ENCODE measurements at places on chromosomes 11 and 22.
A peak's percentile ranks its signal among the peaks of the same experiment; 100 is the strongest.

DNA sequence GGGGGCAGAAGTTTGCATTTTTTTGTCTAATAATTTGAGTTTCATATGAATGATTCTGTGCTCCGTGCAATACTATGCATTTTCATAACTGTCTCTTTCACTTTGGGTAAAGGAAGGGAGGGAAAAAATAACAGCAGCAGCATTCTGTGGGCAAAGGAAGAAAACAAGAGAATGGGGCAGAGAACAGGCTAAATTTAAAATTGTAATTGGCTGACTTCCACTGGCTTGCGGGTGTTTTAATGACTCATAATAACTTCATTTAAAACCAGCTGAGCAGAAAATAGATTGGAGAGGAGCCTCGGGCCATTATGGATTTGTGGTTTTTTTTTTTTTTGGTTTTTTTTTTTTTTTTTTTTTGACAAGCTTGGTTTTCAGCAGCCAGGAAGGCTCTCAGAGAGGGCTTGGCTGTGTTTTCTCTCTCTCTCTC, 107.4 kb downstream of the ZBTB16 start:
- DNase-seq: peak; percentile 49

DNA sequence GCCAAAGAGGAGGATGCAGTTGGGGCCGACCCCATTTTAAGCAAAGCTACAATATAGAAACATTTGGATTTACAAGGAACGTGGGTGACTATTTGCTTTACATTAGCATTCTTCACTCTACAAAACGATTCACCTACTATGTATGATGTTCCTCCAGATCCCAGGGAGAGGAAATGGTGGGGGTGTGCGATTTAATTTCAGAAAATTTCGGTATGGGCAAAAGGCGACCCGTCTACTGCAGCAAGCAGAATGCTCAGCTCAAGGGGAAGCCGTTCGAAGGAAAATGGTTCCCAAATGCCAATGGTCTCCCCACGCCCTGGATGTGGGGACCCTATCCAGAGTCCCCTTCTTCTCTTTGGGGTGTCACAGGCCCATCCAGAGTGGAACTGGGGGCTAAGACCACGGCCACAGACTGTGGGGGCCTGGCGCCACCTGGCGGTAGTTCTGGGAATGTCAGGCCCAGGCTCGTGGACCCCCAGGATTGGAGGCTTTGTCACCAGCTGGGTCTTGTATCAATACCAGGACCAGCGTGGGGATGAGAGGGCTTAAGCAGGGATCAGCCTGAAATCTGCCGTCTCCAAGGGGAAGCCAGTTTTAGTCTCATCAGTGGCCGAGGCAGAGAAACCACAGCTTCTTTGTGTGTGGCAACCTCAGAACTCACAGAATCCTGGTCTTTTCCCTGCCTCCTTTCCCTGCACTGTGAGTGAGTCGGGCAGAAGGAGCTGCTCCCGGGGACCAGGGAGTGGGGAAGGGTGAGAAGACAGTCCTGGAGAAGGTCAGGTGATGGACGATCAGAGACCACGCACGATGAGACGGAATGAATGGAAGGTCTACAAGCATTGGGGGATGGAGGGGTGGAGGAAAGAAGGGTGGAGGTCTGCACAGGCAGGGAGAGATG, 8.4 kb downstream of the LRRC10B start:
- no peak for DNase-seq

GRCh38 chr11:69352715-69353319, 58.9 kb downstream of the MYEOV start:
- DNase-seq: no peak

DNA sequence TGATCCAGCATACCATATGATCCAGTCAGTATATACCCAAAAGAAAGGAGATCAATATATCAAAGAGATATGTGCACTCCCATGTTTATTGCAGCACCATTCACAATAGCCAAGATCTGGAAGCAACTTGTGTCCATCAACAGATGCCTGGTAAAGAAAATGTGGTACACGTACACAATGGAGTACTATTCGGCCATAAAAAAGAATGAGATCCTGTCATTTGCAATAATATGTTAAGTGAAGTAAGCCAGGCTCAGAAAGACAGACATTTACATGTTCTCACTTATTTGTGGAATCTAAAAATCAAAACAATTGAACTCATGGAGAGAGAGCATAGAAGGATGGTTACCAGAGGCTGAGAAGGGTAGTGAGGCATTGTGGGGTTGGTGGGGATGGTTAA, 27.0 kb downstream of the SNU13 start:
- DNase-seq: no peak

DNA sequence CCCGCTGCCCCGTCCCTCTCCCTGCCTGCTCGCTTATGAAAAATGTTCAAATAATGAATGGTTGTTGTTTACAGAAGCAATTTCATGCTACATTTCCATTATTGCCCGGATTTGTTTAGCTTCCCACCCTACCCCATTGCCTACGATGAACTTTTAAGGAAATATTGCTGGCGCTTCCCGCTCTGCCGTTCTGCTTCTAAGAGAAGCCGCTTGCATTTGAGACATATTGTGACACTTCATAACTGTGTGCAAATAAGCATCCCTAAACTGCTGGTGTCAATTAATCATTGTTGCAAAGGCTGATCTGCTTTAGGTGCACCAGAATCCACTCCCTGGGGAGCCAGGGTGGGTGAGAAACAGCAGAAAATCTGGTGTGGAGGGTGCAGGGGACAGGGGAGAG, 52.3 kb upstream of the LMO1 start:
- no peak for DNase-seq

GRCh38 chr11:73156114-73156513, 14.0 kb upstream of the FCHSD2 start:
- DNase-seq: no peak

- DNase-seq: no peak
Measured at GRCh38 chr11:30496935-30497334, 89.2 kb downstream of the MPPED2 start.

DNA sequence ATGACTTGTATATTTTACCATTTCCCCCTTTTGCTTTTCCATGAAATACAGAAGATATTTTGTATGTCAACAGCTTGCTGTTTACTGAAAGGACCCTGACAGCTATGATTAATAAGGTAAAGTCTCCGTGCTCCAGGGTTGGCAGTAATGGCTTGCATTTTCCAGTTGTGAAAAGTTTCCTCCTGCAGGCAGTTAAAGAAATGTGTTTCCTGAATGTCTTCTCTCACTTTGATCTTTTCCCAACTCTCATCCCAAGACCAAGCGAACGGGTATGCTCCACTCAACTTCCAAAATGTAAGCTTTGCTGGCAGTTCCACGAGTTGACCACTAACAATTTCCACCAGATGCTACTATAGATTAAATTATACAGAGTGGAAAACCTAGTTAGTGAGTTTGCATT, 8.9 kb downstream of the FIBIN start:
- no peak for DNase-seq

GRCh38 chr22:39980596-39980995, 14.2 kb upstream of the FAM83F start:
- no peak for DNase-seq

GRCh38 chr22:24443668-24444067, 16.3 kb downstream of the ADORA2A start:
- DNase-seq: no peak

GRCh38 chr22:48226026-48227013, 1463.9 kb downstream of the TBC1D22A start:
- no peak for DNase-seq

DNA sequence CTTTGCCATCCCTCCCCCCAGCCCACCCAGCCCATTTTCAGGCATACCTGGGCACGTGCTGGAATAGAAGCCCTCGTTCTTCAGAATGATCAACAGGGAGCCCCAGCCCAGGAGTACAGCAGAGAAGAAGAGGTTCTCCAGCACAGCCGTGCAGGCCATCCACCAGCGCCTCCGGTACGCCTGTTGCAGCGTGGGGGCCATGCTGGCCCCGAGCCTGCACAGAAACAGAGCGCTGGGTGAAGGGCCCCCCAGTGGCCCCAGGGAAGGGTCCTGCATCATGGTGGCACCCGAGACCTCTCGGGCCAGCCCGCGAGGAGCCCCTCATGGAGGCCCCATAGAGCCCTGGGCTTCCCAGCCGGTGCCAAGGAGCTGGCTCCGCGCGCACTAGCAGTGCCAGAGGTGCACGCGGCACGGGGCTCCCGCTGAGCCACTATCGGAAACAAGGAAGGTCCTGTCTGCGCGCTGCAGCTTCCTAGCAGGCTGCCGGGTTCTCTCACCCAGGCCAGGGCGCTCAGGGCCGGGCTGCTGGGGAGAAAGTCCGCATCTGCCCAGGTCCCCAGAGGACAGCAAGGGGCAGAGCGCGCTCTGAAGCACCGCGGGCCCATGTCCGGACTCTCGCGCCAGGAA, 1.5 kb downstream of the SLC43A1 start:
- DNase-seq: no peak
